ENCODE measurements at places on chromosomes 12 and 14. TPM values are rescaled to one million over a fixed set of nuclear protein-coding genes. Genes with fewer than 3 reads are reported as not detected.

- DNase-seq = no peak
These were observed 52.0 kb downstream of the ARHGAP5 start for GRCh38 chr14:32129124-32129523.

DNA sequence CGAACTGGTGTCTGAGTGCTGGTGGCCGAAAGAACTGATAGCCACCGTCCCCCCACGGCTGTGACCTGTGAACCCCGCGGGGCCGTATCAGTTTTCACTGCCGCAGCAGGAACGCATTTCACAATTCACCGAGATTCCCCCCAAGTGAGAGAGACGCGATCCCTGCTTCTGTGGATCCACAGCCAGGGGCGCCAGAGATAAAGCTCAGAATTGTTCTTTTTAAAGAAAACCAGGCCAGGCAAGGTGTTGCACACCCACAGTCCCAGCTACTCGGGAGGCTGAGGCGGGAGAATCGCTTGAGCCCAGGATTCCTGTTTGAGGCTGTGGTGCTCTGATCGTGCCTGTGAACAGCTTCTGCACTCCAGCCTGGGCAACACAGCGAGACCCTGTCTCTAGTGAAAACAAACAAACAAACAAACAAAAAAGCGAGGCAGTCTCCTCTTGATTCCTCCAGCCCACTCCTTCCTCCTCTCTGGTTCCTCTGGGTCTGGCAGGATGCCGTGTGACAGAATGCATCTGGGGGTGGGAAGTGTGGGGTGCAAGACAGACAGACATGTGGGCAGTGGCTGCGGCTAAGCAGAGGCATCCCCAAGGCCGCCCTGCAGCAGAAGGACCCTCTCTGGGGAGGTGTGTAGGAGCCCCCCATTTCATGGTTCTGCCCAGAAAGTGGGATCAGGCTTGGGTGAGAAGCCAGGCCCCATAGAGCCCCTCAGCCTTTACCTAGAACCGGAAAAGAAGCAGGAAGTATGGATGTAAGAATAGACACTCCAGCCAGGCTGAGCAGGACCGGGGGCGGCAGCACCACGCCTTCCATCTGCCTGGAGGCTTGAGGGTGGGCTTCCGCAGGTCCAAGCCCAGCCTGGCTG, 39.2 kb upstream of the PPP1R13B start:
- DNase-seq = no peak

DNA sequence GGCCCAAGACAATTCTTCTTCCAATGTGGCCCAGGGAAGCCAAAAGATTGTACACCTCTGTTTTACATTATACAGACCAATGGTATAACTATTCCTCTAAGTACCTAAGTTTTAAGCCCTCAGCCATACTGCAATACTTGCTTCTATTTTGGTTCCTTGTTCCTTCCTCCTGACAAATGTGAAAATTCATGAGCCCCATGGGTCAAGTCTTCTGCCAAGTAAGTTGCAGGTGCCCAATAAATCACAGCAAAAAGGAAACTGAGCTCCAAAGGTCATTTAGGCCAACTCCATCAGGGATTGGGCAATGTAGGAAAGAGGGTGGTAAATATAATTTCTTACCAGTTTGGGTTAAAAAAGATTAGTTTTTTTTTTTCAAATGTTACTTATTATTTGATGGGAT, 57.7 kb upstream of the NPFF start:
- DNase-seq = no peak

DNA sequence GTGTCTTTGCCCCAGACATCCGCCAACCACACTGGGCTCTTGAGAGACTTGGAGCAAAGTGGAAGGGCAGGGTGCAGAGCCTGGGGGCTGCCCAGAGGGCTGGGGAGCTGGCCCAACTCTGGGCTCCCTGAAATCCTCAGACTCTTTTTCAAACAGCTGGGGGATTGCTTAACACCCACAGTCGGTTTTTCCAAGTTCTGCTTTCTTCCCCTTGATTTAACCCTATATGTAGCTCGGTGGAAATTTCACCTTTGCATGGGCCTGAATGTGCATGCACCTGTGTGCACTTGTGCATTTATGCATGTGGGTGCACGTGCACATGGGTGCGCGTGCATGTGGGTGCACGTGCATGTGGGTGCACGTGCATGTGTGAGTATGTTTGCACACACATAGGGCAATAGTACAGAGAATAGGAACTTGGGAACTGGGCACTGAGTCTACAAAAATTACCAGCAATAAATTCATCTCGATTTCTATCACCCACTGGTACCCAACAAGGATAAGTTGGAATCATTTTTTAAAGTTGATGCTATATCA, 52.3 kb upstream of the RFLNA start:
- DNase-seq = no peak

GRCh38 chr12:106492857-106493256, 89.9 kb upstream of the RFX4 start:
- no peak for DNase-seq

DNA sequence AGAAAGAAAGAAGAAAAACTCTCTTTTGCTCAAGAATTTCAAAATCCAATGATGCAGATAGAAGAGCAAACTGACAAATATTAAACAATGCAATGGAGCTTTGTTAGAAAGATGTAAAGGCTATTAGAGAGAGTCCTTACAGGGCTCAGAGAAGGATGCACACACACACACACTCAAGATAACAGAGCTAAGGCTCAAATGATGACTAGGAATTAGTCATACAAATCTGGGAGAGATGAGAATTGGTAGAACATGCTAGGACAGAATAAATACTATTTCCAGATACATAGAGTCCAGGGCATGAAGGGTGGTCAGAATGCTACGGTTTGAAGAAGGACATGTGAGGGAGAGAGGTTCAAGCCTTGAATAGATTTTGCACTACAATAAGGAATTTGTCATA, 650.1 kb upstream of the MDGA2 start:
- no peak for DNase-seq

DNA sequence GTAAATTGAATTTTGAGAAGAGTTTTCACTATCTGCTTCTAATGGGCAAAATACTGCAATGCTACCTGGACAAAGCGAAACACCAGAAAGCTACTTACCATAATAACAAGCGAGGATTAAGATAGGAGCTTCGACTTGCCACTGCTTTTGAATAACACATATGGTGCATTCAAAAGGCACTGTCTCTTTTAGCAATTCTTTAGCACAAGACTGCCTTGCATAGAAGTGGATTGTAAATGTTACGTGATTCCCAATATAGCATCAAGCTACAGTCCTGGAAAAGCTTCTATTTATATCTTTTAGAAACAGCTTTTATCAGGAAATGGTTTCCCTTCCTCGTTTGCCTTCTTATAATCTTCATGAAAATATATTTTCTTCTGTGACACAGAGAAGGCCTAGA, 258.7 kb upstream of the PDE3A start:
- no peak for DNase-seq

DNA sequence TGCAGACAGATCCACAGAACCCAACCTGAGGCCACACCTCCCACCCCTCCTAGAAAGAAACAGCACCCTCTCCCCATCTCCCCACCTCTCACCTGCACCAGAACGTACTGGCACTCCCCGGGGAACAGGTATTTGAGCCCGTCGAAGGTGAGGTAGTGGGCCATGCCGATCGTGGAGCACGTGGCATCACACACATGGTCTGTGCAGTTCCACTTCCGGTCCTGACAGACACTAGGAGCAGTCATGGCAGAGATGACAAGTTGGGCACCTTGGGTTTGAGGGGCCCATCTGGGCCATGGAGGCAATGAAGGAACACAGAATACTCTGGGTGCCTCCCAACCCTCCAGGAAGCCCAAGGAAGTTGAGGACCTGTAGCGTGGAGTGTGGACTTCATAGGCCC, 89.5 kb upstream of the ANO2 start:
- no peak for DNase-seq

DNA sequence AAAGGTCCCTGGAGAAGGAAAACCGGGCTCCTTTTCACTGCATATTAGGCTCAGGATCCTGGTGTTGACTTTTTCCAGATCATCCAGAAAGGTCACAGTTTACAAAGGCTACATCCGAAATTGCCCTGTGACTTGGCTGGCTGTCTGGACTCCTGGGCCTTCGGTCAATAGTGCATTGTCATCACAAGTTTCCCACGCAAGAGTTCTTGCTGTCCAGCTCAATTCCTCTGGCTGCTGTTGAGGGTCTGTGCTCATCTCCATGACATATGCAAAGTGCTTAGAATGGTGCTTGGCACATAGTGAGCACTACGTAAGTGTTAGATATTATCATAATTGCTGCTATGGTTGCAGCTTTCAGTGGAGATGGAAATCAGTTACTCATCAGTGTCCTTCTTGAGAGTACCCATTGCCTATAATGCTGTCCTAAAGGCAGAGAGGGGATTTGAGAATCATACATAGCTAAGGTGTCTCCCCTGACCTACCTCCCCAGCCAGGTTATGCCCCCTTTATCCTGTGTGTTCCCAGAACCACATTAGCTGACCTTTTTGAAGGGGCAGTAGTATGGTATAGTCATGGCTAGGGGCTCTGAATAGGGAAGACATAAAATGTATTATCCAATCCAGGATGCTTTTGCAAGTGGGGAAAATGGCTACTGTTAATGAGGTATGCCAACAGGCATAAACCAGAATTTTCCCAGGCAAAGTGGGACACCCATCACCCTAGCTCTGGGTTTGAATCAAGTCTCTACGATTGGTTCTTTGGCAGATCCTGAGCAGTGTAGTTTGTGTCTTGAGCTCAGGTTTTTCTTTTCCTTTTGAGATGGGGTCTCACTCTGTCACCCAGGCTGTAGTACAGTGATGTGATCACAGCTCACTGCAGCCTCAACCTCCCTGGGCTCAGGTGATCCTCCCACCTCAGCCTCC, 132.0 kb upstream of the CCND2 start:
- no peak for DNase-seq

The DLK1 gene
- total RNA-seq = not detected

The TROAP gene
- 24.2 TPM for total RNA-seq

The IFNG gene
- total RNA-seq = not detected

The LYZ gene
- total RNA-seq = 6.8 TPM

The ANKRD33 gene
- total RNA-seq = not detected

The C14orf132 gene
- 9.6 TPM for total RNA-seq

Measured in lower leg skin (tissue), 4 donors.